ENCODE measurements at places on chromosomes 2 and 18.

GRCh38 chr2:33782395-33783230 lies 183.5 kb upstream of the FAM98A start:
- no peak for DNase-seq

DNA sequence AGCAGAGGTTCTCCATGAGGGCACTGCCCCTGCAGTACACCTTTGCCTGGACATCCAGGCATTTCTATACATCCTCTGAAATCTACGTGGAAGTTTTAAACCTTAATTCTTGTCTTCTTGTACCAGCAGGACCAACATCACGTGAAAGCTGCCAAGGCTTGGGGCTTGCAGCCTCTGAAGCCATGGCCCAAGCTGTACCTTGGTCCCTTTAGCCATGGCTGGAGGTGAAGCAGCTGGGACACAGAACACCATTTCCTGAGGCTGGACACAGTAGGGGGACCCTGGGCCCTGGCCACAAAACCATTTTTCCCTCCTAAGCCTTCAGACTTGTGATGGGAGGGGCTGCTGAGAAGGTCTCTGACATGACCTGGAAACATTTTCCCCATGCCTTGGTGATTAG lies 32.8 kb upstream of the CCDC141 start:
- no peak for DNase-seq

GRCh38 chr2:159046966-159047365 lies 78.5 kb downstream of the TANC1 start:
- no peak for DNase-seq

DNA sequence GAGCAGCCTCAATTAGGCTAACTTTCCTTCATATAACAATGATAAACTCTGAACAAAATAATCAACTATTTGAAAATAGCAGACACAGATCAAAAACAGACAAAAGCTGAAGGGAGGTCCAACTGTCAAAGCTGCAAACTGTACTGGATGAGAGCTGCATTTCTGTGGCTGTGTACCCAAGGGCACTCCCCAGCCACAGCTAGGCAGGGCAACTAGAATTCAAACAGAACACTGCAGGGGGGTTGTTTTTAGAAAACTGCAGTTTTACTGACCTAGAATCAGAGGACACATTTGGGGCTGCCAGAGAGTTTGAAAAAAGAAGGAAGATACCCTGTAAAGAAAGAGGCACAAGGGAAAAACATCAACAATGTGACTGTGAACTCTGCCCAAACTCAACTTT lies 56.8 kb downstream of the SMAD2 start:
- DNase-seq, result no peak

DNA sequence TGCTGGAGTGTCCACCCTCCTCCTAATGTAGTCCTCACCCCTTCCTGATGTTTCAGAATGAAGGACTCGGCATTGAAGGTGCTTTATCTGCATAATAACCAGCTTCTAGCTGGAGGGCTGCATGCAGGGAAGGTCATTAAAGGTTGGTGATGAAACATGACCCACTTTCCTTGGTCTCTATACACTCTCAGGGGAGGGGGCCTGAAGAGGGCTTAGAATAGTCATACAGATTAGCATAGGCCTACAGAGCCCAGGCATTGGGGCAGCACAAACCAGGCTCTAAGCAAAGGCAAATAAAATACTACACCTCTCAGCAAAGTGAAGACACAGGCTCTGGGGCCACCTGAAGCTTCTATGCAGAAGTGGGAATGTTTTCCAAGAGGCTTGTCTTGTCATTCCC lies 1.8 kb downstream of the IL36RN start:
- no peak for DNase-seq

DNA sequence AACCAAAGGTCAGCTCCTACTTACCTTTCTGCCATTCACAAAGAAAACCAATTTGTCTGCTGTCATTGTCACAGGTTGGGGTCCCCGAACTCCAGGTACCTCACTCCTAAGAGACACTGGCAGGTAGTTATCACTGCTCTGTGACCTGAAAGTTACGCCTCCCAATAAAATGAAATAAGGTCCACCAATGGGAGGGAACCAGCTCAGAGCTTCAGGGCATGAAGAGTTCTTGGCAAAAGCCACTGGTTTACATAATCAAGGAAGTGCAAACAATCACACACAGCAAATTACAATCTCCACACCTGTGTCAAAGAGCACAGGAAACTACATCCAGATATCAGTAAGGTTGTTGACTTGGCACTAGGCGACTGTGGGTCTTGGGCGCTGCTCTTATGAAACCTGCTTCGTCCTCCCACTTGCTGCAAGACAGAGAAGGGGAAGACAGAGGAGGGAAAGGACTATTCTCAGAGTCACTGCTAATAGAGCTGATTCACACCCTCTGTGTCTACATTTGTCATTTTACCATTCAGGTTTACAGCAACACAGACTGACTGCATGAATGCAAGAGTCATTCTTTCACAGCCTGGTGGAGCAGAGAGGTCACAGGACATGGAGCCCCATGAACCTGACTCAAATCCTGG lies at the start of gene XDH:
Gene XDH (minus strand): TSS at position 142 of the 641 bp plus-strand sequence. CDS start 76 bp downstream, at position 66.
- DNase-seq, result no peak

DNA sequence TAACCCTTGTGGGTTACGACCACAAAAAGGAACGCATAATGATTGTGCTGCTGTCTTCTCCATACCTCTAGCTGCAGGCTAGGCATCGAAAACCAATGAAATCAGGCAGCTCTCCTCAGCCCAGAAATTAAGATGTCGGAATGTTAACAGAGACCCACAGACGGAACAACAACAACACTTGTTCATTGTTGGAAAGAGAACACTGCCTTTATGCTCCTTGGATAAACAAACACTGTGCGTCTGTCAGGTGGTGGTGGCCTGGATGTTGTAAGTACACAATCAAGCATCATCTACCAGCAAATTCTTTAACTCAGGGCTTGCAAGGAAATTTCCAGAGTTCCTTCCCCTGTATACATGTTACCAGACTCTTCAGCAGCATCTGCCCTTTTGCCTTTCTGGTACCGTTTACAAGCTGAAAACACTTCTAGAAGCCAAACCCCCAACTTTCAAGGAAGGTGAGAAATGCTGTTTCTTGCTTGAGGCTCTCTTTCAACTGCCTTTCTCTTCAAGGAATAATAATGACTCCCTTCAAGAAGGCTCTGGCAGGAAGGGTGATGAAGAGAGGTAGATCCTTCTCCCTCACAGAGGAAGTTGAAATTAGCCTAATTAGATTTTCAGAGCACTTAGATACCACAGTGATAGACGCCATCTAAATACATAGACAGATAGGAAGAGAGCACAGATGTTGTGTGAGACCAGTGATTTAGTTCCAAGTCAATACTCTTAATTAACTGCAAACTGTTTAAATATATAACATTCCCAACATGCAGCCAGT lies 332.7 kb downstream of the ZNF521 start:
- DNase-seq, result no peak

DNA sequence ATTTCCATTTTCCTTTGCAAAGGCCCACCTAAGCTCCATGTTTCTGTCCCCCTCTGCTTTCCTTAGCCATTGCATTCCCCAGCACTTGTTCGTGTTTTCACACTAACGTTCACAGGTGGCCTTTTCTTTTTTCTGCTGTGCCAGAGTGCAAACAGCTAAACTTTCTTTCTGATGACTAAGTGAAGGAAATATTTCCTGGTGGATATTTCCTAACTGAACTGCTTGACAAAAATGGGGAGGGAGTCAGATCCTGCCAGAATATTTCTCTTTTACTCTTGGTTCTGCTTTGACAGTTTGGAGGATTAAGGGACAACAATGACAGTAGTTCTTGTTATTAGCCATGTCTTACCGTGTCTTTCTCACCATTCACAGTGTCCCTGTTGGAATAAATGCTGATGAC lies 344.0 kb downstream of the ARHGAP15 start:
- no peak for DNase-seq

DNA sequence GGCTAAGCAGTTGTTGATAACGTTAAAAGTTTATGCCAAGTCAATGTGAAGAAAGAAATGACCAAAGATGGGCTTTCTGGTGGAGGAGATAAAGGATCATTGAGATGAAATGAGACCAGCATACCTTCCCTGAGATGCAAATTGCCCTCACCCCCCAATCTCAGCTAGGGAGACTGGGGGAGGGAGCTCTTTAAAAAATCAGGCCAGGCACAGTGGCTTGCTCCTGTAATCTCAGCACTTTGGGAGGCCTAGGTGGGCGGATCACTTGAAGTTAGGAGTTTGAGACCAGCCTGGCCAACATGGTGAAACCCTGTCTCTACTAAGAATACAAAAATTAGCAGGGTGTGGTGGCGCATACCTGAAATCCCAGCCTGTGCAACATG lies 30.9 kb upstream of the KCMF1 start:
- DNase-seq, result no peak

- DNase-seq, result no peak
These were observed 727 bp downstream of the FBXO11 start for GRCh38 chr2:47905386-47906156.

DNA sequence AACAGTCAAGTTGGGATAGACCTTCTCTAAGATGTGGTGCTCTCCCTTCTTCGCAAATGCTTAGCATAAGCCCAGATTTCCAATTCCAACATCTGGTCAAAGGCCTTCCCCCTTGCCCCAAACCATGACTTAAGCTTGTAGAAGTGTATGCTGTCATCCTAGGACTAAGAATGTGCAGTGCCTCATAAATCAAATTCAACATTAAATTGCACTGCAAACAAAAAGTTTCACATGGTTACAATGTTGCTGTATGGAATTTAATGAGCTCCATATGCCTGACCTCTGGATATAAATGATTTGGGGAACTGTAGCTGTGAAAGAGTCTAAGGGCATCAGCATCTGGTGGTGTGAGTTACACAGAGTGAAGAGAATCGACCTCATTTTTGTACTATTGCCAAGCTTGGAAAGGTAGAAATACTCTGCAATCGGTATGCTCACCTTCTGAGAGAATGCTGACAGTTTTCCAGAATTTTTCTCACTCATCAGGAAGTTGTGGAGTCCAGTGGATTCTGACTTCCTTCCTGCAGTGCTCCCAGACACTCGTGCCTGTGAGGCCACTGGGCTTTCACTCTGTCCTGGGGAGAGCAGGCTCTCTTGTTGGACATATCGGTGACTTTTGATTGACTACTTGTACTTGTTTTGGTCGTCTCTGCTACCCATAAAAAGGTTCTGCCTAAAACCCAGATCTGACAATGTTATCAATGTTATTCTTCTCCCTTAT lies 40.6 kb downstream of the FASTKD2 start:
- no peak for DNase-seq

GRCh38 chr2:141557329-141558095 lies 573.3 kb downstream of the LRP1B start:
- DNase-seq, result no peak

- DNase-seq, result no peak
These were observed 109.9 kb upstream of the ID2 start for GRCh38 chr2:8571792-8572499.

GRCh38 chr2:241560883-241561474 lies 2.4 kb downstream of the BOK start:
- no peak for DNase-seq

DNA sequence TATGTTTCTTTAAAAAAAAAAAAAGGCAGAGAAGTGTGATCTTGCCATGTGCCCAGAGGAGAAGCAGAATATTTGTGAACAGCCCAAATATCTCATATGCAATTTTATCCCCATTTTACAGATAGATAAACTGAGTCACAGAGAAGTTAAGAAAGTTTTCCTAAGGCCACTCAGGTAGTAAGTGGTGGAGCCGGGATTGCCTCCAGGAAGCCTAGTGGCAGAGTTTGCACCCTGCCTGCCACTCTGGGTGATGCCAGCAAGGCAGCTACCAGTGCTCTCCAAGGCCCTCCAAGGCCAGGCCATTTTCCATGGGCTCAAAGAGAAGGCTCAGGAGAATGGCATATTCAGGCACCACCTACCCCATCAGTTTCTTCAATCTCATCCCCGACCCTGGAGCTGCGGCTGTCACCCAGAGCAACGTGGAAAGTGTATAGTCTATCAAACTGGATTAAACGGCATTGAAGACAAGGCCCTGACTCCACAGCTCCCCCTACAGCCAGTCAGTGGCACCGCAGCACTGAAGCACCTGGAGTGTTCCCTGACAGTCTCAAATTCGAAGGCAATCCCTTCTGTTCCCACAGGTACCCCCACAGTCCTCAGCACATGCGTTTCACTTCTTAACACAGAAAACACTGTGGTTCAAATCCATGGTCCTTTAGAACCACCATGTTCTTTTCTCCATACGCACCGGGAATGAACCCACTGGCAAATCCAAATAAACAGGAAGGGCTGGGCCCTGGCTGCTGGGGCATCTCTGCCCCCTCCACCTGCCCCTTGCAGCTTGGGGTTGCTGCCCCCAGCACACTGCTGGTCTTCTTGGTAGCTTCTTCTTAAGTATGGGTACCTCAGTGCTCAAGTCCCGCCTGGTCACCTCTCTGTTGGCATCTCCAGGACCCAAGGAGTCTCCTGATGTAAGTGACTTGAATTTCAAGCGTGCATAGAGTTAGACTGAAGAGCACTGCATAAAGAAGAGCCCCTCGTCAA lies 175.3 kb downstream of the INHBB start:
- DNase-seq, result no peak

DNA sequence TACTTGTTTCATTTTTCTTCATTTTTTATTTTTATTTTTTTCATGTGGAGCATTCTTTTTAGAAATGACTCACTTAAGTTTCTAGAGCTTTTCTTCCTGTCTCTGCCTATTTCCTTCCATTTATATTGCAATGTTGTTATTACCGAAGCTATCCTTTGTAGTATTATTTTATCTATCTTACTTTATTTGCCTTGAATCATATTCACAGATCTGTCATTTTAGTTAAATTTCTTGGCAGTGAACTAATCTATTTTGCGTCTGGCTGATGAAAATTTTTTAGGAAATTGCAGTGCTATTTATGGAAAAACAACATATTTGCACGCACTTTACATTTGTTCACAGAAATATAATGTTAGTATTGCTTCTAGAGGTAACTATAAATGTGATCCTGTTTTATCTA lies 956.9 kb upstream of the SLC39A10 start:
- DNase-seq, result no peak

DNA sequence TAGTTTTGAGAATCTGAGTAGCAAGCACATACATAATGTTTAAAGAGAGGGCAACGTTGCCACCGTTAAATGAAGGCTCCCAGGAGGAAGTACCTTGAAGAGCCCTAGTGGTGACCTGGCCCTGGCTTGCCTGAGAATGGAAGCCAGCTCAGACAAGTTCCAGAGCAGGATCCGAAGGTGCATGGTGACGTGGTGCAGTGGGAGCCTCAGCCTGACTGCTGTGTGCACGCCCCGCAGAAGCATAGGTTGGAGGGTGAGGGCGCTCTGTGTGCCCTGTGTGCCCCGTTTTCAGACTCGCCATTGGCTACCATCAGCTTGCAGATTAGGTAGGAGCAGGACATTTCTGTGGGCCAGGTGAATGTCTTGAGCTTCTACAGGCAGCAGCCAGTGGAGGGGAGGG lies 68.2 kb downstream of the ZNF407 start:
- no peak for DNase-seq

DNA sequence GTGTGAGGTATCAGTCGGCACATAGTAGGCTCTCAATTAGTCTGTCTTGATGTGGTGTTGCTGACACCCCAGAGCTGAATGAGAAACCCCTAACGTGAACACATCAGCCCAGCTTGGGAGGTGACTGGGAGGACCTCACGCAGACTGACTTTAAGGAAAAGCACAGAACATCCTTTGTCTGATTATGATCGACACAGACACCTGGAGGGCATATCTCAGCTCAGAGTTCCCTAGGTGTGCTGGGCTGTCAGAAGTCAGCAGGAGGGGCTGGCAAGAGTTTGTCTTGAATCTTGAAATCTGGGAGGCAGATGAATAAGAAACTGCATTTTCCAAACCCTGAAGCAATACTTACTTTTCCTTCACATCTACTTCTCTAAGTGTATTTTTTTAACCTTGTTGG lies 16.8 kb upstream of the MYCN start:
- no peak for DNase-seq

- DNase-seq, result no peak
These were observed 229.9 kb downstream of the AGPS start for GRCh38 chr2:177622521-177622920.

Measured in NCI-H524 treated with DMSO at 0.1 percent for 48 hours (cell line).